ENCODE measurements at places on chromosomes 1 and 21.

DNA sequence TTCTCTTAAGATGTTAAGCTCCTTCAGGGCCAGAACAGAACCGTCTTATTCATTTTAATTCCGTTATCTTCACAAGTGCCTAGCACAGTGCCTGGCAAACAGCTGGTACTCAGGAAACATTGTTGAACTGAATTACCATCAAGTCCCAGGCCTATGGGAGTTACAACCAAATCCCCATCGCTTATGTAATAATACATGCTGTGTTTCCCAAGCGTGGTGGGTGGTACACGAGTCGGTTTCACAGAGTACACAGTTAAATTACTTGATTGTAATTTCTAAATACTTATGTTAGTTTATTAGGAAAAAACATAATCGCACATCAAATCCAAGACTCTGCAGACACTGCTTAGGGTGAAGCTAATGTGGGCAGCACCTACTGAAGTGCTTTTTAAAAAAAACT, 1.0 kb downstream of the ANGEL2 start:
- DNase-seq = no peak

DNA sequence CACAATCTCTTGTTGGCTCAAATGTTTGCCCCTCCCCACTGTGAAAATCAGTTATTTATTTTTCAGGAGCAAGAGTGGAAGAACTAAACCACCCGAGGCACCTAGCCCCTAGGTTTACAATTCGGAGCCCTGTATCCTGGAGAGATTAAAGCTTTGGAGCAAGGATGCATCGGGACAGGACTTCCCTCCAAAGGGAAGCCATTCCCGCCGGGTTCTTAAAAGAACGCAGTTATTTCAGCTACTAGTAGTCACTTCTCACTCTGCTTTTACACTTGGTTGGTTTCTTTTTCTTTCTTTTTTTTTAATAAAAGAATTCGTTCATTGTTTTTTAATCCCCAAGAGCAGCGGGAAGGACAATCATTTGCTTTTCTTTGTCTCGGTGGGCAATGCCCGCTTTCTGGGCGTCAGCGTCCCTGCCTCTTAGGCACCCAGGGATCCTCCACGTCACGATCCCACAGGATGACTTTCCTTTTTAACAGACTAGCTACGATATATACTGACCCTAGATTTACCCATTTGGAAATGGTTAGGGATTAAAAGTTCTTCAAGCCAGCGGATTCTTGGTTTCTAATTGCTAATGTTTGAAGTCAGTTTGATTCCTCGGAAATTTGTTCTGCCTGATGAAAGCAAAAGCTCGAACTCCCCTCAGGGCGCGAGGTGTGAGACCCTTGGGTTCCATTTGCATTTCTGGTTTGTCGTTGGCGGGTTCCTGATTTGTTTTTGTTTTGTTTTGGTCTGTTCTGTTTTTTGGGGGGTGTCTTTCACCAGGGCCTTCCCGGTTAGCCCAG, 9.0 kb downstream of the TBX15 start:
- no peak for DNase-seq

- peak; percentile 78 for DNase-seq
Measured at GRCh38 chr1:63327417-63328054, 5.2 kb downstream of the FOXD3 start.

GRCh38 chr21:45513741-45514310, 28.4 kb downstream of the SLC19A1 start:
- DNase-seq = no peak

- no peak for DNase-seq
Measured at GRCh38 chr1:17149771-17150170, 30.5 kb upstream of the PADI2 start.

Data from activated CD4-positive, alpha-beta T cell treated with anti-CD3 and anti-CD28 coated beads for 48 hours (primary cell).